ENCODE measurements at places on chromosomes 3 and 15.

- no peak for DNase-seq
These were observed 19.3 kb downstream of the ATP1B3 start for GRCh38 chr3:141895731-141896130.

GRCh38 chr3:165440380-165440779, 244.2 kb upstream of the SLITRK3 start:
- DNase-seq: no peak

GRCh38 chr3:134348524-134348923, 25.7 kb downstream of the AMOTL2 start:
- DNase-seq: no peak

DNA sequence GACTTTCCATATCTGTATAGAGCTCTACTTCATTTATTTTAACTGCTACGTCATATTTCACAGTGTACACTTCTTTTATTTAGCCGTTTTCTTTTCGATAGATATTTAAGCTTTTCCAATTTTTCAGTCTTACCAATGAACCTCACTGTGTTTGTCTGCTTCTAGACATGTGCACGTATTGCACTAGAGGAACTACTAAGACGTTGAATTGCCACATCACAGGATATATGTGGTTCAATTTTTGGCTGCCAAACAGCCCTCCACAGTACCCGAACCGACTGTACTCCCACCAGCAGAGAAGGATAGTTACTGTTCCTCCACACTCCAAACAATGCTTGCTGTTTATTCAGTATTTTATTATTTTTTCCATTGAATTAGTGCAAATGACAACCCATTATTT, 2.0 kb downstream of the NR1I2 start:
- no peak for DNase-seq

DNA sequence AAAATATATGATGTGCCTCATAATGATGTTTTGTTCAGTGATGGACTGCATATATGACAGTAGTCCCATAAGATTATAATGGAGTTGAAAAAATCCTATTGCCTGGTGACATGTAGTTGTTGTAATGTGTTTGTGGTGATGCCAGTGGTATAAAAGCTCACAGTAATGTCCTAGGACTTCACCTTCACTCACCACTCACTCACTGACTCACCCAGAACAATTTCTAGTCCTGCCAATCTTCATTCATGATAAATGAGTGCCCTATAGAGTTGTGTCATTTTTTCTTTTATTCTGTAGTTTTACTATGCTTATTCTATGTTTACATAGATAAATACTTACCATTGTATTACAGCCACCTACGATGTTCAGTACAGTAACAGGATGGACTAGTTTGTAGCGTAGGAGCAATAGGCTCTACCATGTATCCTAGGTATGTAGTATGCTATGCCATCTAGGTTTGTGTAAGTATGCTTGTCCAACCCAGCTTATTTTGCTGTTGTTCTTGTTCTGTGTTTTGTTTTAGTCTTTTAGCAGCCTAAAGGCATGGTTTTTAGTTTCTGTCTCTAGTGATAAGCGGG, 88.5 kb upstream of the LRRFIP2 start:
- no peak for DNase-seq

- DNase-seq: no peak
These were observed 6.3 kb downstream of the LOXL1 start for GRCh38 chr15:73932381-73933191.

DNA sequence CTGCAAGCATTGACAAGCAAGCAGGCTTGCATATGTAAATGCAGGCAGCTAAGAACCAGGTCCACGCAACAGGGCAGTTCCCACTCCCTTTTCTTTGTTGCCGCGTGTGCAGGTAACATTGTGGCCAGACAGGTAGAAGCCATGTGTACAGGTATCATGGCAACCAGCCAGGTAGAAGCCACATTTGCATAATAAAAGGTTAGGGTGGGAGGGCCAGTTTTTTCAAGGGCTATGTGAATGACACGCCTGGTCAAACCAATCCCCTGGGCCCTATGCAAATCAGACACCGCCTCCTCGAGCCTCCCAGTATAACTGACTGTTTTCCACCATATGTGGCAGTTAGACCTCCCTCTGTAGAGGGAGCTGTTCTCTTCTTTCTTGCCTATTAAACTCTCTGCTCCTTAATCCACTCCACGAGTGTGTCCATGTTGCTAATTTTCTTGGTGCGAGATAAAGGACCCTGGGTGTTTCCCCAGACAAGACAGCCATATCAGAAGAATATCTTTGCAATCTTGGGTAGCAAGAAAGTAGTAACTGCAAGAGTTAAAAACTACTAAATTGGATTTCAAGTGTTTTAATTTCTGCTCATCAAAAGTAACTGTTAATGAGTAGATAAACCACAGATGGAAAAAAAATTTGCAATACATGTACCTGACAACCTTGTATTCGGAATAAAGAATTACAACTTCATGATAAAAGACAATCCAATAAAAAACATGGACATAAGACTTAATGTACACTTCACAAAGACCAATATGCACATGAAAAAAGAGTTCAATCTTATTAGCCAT, 21.8 kb downstream of the PCOLCE2 start:
- peak; percentile 67 for DNase-seq

DNA sequence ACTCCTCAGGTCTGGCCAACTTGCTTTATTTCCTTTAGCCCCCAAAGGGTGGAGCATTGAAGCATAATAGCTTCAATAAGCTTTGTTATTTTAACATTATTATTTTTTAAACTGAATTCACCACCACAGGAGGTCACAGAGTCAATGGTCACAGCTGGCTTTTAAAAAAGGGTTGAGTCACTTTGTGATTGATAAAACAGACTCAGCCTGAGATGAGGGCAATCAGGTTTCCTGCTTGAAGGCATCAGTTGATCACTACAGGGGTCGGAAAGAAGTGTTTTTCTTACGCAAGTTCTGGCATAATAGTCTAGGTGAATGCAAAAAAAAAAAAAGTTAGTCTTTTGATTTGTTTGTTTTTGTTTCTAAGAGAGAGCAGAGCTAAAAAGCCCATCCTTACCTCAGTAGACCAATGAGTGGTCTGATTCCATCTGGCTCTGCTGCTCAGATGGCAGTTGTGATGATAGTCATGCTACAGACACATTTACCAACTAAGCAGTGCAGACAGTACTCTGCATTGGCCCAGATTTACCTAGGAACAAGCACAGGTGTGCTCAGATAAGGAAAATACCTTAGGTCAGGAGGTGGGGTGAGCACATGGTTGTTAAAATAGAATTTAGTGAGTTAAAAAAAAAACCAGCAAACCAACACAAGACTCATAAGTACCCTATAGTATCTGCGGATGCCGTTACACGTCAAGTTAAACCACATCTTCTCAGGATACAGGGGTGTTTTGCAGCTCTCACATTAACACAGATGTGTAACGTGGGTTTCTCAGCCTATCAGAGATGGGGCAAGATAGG, 22.6 kb downstream of the ZNF80 start:
- no peak for DNase-seq

- no peak for DNase-seq
These were observed 368.7 kb downstream of the MFSD1 start for GRCh38 chr3:159170436-159171003.

GRCh38 chr15:63040954-63041353, 1.6 kb upstream of the TPM1 start:
- DNase-seq: no peak

GRCh38 chr3:107426223-107426622, 49.0 kb downstream of the CCDC54 start:
- DNase-seq: no peak

DNA sequence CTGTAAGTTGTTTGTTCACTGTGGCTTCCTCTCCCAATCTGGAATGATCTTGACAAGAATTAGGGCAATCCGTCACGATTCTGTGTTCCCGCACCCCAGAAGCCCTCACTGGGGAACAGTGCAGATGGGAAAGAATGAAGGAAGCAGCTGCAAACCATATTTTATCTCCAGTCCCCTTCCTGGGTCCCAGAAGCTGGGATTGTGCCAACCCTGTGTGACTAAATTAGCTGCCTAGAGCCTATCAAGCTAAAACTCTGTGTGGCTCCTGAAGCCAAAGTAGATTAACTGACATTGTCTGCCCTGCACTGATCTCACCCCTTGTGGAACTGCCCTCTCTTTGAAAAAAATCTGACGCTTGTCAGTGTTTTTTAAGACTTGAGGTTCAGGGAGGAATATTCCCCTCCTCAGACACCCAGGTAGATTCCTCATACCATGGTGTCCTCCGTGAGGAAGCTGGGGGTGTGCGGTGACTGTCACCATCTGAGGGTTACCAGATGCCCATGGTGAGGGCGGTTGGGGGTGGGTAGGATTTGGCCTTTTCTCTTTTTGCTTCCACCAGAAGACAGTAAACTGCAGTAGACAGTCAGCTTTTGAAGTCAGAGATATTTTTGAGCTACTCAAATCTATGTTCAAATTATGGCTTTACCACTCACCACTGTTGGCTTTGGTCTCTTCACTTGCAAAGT, 358.3 kb upstream of the TPM1 start:
- DNase-seq: no peak

DNA sequence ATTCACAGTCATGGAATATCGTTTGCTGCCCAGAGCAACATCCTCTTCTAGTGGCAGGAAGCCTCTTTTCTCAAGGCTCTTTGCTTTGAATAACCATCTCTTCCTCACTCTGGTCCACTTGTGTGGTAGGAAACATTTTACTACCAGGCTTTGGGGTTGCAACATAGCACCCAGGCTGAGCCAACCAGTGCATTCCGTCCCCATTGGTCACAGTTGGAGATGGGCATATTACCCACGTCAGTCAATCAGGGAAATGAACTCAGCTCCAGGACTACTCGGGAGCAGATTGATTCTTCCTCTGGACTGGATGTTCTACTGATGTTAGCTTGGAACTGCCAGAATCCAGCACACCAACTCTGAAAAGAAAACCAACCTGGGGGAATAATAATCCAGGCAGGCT, 4.2 kb upstream of the PEX5L start:
- DNase-seq: no peak

DNA sequence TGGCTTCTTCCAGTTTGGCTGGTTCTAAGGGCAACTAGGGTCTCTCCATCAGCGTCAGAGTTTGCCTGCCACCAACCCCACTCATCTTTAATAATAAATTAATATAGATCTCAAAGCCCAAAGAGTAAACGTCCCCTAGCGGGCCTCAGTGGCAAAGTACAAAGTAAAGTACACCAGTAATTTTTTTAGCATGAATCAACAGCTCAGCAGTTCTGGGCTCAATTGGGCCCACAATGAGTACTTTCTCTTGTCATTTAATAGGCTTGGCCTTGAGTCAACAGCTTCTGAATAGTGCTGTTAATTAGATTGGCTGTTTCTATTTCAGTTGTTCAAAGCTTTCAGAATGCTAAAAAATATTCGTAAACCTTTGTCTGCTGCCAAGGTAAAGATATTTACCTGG, 89.0 kb upstream of the PFN2 start:
- DNase-seq: no peak

GRCh38 chr3:164673738-164674137, 404.6 kb downstream of the SI start:
- no peak for DNase-seq

- DNase-seq: no peak
These were observed 123.6 kb upstream of the STRIT1 start for GRCh38 chr3:155417119-155417517.

- no peak for DNase-seq
These were observed 339.9 kb downstream of the CHL1 start for GRCh38 chr3:536417-536813.

DNA sequence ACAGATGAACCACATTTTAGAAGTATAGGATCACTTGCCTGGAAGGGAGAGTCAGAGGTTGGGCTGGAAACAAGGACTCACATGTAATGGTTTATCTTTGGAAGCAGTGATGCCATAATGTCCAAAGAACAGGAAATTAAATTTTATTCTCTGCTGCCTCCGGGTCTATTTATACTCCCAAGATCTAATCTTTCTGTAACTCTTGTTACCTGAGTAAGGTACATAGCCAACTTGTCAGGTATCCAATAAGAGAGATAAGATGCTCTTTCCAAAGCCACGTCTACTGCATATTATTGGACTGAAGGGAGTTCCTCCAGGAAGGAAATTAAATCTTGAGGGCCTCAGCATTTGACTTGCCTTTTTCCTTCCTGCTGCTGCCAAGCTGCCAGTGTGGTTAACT, 71.0 kb downstream of the CRYGS start:
- no peak for DNase-seq

GRCh38 chr3:98343647-98344507, 9.8 kb upstream of the OR5K4 start:
- peak; percentile 1 for DNase-seq

DNA sequence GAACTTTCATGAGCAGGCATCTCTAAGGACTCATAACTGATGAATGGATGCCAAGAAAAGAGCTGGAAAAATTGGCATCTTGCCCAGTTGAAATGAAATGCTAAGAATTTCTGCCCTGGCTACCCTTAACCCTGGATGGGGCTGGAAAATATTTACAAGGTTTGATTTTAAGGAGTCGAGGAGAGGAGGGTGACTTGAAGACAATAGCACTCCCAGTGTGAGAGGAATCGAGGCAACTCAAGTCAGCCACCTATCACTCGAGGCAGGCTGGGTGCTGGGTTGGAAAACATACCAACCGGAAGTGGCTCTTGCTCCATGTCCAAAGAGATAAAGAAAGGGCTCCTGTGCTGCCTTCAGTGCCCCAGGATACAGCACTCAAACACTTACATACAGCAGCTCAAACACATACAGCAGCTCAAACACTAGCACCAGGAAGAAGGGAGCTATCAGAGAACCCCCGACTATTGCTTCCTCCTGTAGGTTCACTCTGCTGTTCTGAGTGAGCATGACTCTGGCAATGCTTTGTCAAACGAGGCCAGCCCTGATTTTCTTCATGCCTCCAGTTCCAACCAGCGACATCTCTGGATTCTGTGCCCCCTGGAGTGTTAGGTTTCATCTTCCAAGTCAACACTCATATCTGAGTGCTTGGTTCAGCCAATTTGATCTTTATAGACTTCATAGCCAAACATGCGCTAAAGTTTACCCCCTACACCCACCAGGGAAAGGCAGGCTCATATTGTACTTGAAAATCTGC, 4.9 kb downstream of the PRICKLE2 start:
- no peak for DNase-seq

GRCh38 chr3:178384321-178385230, 151.7 kb upstream of the KCNMB2 start:
- DNase-seq: no peak

DNA sequence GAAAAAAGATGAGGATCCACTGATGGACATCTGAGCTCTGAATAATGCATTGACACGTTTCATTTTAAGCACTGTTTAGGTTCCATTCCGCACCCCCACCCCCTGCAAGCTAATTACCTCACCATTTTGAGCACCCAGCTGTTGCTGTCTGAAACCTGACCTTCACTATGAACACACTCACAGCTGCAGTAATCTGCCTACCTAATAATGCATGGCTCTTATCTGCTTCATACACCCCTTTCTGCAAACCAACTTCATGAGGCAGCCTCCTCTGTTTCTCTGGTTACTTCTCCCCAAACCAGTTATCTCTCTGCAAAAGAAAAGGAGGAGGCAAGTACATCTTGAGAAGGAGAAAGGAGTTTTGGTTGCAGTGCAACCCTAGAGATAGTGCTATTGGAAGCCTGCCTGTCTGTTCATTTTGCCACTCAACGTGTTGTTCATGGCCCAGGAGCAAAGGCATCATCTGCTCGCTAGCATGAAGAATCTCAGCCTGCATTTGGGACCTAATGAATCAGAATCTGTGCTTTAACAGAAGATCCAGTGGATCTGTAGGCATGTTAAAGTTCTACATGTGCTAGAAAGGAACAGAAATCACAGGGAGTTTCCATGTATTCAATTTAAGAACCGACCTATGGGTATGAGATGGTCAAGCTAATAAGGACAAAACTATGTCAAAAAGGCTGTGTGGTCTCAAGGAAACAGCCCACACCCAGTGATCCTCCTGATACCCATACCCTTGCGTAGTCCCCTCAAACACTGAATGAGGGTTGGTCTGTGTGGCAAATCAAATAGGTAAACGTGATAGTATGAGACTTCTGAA, 87.2 kb downstream of the MB21D2 start:
- DNase-seq: no peak

Data from NCI-H187 treated with DMSO at 0.1 percent for 48 hours (cell line).